ENCODE measurements at places on chromosomes 2 and 18.

GRCh38 chr2:47134386-47135090 is 20.6 kb downstream of the STPG4 start:
- no peak for DNase-seq

DNA sequence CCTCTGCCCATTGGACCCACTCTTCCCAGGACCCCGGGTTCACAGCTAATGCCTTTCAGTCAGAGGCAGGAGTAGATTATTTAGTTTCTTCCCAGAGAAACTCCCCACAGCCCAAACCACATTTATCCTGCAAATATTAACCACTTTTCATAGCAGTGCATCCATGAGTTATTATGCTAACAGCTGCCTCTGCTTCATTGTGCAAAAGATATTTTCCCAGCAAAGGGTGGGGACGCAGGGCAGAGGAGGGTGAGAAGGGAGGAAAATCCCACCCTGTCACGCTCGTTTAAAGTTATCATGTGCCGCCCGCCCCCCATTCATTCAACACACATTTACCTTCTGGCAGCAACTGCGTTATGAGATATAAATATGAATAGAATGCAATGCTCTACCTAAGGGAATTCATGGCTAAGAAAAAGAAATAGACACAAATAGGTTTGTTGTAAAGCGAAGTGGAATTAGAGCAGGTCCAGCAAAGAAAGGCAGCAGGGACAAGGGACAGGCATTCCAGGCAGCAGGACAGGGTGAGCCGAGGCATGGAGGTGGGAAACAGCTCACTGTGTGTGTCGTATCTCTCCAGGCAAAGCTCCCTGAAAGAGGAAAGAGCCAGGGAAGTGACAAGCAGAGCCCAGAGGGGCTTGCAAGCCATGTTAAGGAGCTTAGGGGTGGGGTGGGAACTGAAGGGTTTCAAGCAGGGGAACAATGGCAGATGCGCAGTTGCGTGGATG is 46.3 kb upstream of the LTBP1 start:
- no peak for DNase-seq

DNA sequence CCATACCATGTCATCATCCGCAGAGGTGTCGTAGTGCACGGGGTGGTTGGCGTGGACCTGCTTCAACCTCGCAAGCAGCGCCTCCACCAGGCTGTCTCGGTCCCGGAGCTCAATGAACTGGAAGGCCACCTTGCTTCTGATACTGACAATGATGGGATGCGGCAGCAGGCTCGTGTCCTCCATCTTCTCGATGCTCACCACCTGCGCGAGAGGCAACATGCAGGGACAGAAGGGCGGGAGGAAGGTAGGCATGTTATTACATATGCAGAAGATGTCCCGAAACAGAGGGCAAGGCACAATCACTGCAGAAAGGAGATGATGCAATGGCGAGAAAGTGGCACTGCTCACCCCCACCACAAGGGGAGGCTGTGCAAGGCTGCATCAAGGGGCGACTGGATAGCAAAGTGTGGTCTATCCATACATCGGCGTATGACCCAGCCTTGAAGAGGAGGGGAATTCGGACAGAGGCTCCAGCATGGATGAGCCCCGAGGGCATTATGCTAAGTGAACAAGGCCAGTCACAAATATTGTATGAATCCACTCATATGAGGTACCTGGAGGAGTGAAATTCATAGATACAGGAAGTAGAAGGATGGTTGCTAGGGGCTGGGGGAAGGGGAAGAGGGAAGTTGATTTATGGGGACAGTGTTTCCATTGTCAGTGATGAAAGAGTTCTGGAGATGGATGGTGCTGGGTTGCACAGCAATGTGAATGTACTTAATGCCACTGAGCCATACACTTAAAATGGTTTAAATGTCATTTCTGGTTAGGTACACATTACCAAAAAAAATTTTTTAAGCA is 36.6 kb downstream of the RPL31 start:
- DNase-seq = no peak

DNA sequence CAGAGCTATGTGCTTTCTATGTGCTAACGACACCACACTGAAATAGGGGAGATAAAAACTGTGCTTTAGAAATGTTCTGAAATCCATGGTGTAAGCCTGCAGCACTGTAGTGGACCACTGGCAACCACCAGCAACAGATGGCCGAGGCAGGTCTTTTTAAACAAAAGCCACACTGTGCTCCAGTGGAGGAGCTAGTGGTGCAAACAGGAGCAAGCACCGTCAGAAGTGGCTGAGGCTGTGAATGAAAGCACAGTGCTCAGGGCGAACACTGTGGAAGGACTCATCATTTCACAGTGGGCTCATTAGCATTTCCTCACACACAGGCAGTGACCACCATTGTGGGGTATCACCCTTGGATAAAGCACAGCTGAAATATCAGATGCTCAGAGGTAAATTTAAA is 22.9 kb upstream of the MTX2 start:
- DNase-seq = no peak

DNA sequence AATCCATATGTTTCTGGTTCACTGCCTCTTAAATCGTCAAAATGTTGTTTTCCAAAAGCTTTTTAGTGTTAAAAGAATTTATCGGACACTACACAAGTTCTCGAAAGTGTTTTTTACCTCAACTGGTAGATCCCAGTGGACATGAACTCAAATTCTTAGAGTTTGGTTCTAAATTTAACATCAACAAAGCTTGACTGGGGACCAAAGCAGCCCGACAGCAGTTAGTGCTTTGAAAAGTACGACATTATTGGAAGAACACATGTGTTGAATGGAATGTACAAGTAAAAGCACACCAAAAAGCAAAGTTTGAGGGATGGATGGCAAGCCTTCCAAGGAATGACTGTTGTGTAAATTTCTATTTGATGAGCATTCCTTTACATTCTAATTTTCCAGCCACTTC is 803.9 kb upstream of the POU3F3 start:
- no peak for DNase-seq

DNA sequence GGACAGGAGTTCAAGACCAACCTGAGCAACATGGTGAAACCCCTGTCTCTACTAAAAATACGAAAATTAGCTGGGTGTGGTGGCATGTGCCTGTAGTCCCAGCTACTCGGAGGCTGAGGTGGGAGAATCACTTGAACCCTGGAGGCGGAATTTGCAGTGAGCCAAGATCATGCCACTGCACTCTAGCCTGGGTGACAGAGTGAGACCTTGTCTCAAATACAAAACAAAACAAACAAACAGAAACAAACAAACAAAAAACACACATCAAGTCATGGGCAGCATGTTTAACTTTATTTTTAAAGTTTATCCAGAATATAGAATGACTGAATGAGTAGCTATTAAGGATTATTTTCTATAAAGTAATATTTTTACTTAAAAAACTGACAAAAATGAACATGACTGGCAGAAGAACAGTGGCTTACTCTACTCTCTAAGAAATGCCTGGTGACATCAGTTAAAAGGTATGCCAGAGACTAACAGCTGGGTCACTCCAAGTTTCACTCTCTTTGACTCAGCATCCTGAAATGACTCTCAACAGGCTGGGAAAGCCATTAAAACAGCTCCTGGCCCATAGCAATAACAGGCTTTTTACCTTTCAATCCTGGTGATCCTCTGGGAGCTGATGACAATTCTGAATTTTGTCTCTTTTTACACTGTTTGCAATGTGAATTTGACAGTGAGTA is 281.6 kb upstream of the STON1 start:
- DNase-seq = no peak

DNA sequence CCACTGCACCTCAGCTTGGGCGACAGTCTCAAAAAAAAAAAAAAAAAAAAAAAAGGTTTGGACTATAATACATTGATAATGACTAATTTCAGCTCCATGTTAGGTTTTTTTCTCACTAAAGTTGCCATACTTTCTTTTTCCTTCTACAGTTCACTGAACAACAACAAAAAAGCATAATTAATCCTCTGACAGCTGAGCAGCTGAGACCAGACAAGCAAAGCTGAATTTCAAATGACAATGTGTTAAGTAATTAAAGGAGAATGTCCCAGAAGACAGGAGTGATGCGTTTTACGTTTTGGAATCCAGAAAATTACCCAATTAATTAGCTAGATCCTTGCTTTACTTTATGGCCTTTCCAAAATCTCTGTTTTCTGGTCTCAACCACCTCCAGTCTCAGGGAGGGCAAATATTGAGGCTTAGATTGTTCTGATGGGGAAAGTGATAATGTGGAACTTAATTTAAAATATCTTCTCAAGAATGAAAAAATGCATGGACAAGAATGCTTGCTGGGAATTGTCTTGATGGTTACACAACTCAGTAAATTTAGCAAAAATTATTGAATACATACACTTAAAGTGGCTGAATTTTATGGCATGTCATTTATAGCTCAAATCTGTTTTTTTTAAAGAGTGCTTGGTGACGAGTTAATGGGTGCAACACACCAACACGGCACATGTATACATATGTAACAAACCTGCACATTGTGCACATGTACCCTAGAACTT is 17.4 kb upstream of the RMDN2 start:
- DNase-seq = no peak

- DNase-seq = no peak
These were observed 201.2 kb upstream of the PIK3C3 start for GRCh38 chr18:41753826-41754225.

DNA sequence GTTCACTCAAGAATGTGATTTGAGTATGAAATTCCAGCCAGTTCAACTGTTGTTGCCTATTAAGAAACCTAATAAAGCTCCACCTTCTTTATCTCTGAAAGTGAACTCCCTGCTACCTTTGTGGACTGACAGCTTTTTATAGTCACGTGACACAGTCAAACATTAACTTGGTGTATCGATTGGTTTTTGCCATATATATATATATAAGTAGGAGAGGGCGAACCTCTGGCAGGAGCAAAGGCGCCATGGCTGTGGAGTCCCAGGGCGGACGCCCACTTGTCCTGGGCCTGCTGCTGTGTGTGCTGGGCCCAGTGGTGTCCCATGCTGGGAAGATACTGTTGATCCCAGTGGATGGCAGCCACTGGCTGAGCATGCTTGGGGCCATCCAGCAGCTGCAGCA is at the start of gene UGT1A1:
TSS of gene UGT1A1 (plus strand) at position 228 of the 400 bp plus-strand sequence. CDS start at position 246, 18 bp downstream.
- DNase-seq = no peak

DNA sequence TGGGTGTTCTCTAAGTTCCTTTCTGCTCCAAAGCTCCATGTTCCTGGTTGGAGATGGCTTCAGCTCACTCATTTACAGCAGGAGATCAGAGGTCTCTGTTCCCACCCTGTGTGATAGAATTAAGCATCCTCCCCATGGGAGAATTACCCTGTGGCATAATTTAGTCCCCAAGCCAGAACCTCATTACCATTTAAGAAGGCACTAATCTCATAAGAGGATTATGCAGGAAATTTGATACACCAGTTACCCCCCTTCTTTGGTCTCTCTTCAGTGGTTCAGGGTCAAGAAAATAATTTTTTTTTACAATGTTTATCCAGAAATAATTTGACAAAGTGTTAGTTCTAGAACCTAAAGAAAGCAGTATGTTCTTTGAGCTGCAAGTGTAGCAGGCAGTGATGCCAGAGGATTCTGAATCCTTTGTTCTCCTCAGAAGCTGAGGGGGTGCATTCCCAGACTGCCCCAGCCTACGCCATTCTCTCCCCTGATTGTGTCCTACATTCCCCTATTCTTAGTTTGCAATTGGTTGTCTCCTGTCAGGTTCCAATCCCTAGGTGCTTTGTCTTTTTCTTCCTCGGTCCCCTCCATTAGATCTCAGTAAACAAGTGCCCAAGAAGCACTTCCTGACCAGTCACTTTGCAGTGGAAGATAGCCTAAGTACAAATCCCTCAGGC is 163.6 kb downstream of the PRKCE start:
- DNase-seq = no peak

DNA sequence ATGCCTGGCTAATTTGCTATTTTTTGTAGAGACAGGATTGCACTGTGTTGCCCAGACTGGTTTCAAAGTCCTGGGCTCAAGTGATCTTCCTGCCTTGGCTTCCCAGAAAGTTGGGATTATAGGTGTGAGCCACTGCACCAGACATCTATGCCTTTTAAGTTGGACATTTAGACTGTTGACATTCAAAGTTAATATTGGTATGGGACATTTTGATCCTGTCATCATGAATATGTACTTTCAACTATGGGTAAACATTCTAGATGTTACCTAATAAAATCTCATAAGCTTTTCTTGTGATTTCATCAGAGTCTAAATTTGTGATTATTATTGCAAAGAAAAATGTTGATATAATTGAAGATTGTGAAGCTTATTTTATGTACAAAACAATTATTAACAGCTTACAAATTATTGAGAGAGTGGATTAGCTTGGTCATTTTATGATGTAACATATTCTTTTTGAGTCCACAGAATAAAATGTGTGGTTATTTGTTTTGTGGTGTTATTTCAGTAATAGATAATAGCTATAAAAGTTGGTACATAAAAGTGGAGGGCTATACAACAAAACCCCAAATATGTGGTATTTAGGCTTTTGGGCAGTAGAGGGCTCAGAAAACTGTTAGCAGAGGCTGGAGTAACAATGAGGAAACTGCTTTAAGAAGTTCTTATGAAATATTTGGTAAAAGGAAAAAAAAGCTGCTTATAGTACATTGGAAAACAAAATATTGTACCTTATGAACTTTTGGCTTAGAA is 41.4 kb downstream of the STARD6 start:
- no peak for DNase-seq

- DNase-seq = no peak
These were observed 216.3 kb downstream of the BCL11A start for GRCh38 chr2:60337142-60337497.

DNA sequence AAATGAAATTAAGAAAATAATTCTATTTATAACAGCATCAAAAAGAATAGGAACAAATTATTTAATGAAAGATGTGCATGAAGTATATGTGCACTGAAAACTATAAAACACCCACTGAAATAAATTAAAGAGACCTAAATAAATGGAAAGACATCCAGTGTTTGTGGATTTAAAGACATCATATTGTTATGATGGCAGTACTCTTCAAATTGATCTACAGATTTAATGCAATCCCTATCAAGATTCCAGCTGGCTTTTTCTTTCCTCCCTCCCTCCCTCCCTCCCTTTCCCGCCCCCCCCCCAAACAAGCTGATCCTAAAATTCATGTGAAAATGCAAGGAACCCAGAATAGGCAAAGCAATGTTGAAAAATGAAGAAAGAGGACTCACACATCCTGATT is 83.5 kb upstream of the ZFP36L2 start:
- DNase-seq = no peak

- no peak for DNase-seq
These were observed 28.0 kb downstream of the HPCAL1 start for GRCh38 chr2:10330700-10331026.

DNA sequence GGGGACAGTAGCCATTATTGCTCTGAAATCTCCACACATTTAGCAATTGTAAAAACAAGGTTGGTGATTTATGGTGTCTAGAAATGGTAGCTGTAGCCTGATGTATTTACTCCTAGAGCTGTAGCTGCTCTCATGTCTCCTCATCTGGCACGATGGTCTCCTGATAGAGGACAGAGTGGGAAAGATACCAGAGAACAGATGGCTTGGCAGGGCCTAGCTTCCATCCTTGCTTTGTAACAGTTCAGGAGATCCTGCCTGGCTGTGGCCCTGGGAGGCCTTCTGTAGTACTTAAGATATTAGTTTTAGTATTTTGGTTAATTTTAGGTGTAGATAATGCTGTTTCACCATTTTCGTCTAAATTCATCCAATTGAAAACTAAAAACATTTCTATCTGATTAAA is 6.7 kb downstream of the ATG16L1 start:
- no peak for DNase-seq

Measured in adrenal gland (tissue), 19 donors.